Panc1 (cell line): ENCODE measurements at places on chromosomes 11 and 22. TPM values are rescaled to one million over a fixed set of nuclear protein-coding genes. Genes with fewer than 3 reads are reported as not detected.

- no peak overlapping the region for H3K4me3 ChIP-seq
- peaks cover 9% of the 10 kb centered on the region for H3K27me3 ChIP-seq
- peaks cover 5% of the 10 kb centered on the region; the same call in 1 of the 2 replicates for H3K4me1 ChIP-seq
- no peaks in the 10 kb centered on the region for H3K36me3 ChIP-seq
- H3K27ac ChIP-seq: no peak overlapping the region
Observed at GRCh38 chr11:120714438-120714837, 202.9 kb downstream of the GRIK4 start.

DNA sequence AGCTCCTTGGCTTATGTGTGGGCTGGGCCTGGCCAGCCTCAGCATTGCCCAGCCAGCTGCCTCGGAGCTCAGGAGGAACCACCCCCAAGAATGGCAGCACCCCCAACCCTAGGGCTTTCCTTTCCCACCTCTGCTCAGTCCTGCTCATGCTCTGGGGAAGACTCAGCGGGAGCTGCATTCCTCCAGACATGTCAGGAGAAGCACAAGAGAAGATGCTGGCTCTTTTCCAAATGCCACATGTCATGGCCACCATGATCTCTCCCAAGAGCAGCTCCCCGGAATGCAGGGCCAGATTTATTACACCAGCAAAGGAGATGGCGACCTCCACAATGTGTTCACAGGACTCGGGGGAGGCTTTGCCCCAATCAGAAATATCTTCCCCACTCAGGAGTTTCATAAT lies 143.7 kb downstream of the PKNOX2 start:
- peaks cover 15% of the 10 kb centered on the region for H3K27me3 ChIP-seq
- no peak overlapping the region for H3K4me3 ChIP-seq
- H3K27ac ChIP-seq: no peak overlapping the region
- no peak for DNase-seq
- 0 out of 2 replicates have a peak, but pooled peaks cover 7% of the 10 kb centered on the region for H3K4me1 ChIP-seq

DNA sequence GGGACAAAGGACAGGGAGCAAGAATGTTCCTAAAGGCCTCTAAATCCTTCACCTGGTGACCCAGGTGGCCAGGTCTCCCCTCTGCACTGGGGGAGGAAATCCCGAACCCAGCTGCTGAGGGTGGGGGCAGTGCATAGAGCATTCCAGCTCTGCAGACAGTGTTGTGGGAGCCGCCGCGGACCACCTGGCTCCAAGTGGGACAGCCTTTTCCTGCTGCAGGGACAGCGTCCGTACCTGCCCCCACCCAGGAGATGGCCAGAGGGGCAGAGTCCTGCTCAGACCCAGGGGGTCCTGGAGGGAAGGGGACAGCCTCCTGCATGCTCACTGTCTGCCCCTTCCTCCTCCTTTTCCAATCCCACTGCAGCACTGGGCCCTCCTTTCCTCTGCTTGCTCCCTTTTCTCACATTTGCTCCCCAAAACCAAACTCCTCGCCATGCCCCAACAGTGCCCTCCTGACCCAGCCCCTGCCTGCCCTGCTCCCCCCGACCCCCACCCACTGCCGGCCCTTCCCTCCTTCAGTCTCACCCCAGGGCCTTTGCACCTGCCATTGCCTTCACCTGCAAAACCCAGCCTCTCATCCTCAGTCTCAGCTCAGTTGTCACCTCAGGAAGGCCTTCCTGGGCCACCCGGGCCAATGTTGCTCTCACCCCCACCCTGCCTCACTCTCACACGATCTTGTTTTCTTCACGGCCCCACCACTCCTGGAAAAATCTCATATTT lies 12.8 kb downstream of the PNPLA5 start:
- no peaks in the 10 kb centered on the region for H3K4me1 ChIP-seq
- no peak for DNase-seq
- H3K27me3 ChIP-seq: no peaks in the 10 kb centered on the region; the same call in 1 of the 2 replicates
- H3K36me3 ChIP-seq: no peaks in the 10 kb centered on the region
- no peak overlapping the region for H3K4me3 ChIP-seq
- no peak overlapping the region for H3K27ac ChIP-seq

DNA sequence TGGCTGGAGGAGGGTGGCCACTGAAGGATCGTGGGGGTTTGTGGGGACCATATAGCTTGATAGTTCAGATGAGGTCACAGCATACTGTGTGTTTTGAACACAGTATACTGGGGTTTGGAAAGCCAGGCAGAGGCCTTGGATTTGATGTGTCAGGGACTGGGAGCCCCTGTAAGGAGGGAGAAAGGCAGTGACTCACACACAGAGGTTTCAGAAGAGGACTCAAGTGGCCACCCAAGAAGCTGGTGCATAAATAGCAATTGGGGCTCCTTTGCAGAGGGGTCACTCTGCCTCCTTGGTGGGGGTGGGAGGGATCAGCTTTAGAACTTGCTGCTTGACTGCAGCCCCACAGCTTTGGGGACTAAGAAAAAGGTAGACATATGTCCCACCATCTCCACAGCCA lies 39.3 kb downstream of the SLC5A1 start:
- no peaks in the 10 kb centered on the region for H3K27me3 ChIP-seq
- H3K4me1 ChIP-seq: no peaks in the 10 kb centered on the region
- no peaks in the 10 kb centered on the region for H3K36me3 ChIP-seq
- no peak overlapping the region for H3K27ac ChIP-seq
- H3K4me3 ChIP-seq: no peak overlapping the region

DNA sequence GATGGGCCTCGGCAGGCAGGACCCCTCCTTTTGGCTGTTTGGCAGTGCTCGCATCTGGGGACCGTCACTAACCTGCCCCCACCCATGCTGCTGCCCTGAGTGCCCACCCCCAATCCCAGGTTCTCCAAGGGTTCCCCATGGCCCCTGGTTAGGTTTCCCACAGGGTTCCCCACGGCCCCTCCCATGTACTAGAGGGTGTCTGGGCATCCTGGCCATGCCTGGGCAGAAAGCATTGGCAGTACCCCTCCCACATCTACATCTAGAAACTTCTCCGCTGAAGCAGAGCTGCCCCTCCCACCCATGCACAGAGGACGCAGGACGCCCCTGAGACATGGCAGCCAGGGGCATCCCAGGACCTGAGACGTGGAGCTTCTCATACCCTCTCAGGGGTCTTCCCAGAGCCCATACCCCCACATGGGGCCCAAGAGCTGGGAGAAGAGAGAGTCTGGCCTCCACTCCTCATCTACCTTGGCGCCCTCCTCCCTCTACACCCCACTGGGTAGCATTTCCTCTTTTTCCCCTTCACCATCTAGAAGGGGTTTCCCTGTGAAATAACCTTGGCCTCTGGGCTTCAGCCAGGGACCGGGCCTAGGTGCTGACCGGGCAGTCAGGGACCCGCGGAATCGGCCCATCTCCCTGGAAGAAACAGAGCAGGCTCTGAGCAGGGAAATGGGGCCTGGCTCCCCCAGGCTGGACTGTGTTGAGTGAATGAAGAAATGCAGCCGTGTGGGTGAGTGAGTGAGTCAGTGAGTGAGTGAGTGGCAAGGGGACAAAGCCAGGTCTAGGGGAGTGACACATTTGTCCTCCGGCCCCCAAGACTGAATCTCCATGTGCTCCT lies 987.3 kb downstream of the BRD1 start:
- H3K4me3 ChIP-seq: no peak overlapping the region
- H3K36me3 ChIP-seq: no peaks in the 10 kb centered on the region
- H3K4me1 ChIP-seq: no peaks in the 10 kb centered on the region
- H3K27ac ChIP-seq: no peak overlapping the region

- no peaks in the 10 kb centered on the region for H3K36me3 ChIP-seq
- no peaks in the 10 kb centered on the region for H3K4me1 ChIP-seq
- no peak overlapping the region for H3K27ac ChIP-seq
Observed at GRCh38 chr11:111469200-111469599, 43.0 kb downstream of the BTG4 start.

GRCh38 chr22:44139773-44140172 lies 41.0 kb upstream of the PARVG start:
- no peak for DNase-seq
- no peaks in the 10 kb centered on the region for H3K4me1 ChIP-seq
- no peak overlapping the region for H3K4me3 ChIP-seq
- H3K27me3 ChIP-seq: no peaks in the 10 kb centered on the region
- no peaks in the 10 kb centered on the region for H3K36me3 ChIP-seq

DNA sequence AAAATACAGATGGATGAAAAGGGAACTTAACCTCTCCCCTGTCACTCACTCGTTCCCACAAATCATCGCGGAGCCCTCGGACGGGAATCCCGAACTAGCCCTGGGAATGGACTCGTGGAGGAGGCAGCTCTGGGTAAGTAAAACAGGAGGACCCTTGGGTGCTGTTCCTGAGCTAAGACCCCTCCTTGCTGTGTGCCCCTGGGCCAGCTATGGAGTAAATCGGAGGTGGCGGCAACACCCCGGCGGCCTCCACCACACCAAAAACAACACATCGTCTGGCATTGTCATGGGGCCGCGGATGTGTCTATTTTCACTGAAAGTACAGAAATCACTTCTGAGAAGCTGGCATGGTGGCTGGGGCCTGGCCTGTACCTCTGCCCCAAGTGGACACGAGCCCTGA lies 12.1 kb downstream of the CPT1A start:
- peaks cover 34% of the 10 kb centered on the region for H3K4me1 ChIP-seq
- H3K27ac ChIP-seq: no peak overlapping the region
- no peak for DNase-seq
- H3K27me3 ChIP-seq: no peaks in the 10 kb centered on the region
- H3K36me3 ChIP-seq: no peaks in the 10 kb centered on the region
- H3K4me3 ChIP-seq: no peak overlapping the region

DNA sequence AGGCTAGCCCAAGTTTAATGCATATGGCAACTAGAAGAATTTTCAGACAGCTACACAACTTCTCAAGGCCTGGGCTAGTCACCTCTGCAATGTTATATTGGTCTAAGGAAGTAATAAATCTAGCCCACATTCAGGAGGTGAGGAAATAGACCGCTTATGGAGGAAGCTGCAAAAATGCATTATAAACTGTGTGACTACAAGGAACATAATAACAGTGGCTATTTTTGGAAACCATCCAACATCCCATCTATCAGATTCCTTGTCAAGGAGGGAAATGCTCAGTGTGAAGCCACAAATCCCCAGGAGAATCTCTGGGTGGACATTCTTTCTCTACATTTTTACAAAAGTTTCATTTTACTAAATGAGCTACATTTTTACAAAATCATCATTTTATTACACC lies 76.1 kb downstream of the BBOX1 start:
- H3K36me3 ChIP-seq: no peaks in the 10 kb centered on the region
- no peak overlapping the region for H3K4me3 ChIP-seq
- no peak overlapping the region for H3K27ac ChIP-seq
- H3K27me3 ChIP-seq: no peaks in the 10 kb centered on the region

- DNase-seq: no peak
- peaks cover 21% of the 10 kb centered on the region for H3K4me1 ChIP-seq
- H3K4me3 ChIP-seq: no peak overlapping the region
- no peaks in the 10 kb centered on the region for H3K36me3 ChIP-seq
Observed at GRCh38 chr11:65648997-65649493, 11.1 kb downstream of the SIPA1 start.

TRIM29 gene
- 0.64 TPM for total RNA-seq

- H3K4me3 ChIP-seq: no peak overlapping the region
- H3K27me3 ChIP-seq: no peaks in the 10 kb centered on the region; the same call in 1 of the 2 replicates
- no peak overlapping the region; the same call in 1 of the 2 replicates for H3K27ac ChIP-seq
Observed at GRCh38 chr11:11622772-11623171, 967 bp upstream of the GALNT18 start.
